Breast epithelium (tissue), 4 donors: ENCODE measurements at places on chromosomes 2 and 18.

DNA sequence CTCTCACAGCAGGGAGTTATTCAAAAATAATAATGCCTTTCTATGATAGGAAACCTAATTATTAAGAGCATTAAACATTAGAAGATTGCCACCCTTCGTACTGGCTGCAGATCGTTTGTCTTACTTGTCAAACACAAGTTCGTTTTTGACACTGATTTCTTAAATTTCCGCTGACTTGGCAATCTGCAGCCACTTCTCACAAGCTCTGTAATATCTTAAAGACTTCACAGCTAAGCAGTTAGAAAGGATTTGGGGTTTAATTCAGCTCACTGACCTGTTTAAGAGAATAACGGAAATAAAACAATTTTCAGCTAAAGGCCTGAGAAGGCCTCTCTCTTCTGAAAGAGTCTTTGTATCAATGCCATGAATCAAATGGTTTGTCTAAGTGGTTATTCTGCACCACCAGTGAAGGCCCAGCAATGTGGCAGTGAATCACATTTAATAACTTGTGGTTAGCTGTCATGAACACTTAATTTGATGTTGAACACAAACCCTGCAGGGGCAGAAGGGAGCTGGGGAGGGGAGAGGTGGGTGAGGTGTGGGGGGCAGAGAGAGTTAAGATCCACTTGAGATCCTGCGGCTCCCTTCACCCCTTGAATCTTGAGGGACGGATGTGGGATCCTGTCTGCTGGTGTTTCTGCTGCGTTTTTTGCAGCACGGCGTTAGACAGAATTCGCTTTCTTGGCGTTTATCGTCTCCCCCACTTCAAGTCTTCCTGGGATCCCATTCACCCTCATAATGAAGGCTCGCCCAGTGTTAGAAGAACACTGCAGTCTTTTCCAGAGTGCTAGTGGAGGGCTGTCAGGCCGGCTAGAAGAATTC, 145.4 kb upstream of the SATB2 start:
- no peaks in the 10 kb centered on the region for H3K4me1 ChIP-seq
- no peak overlapping the region for H3K4me3 ChIP-seq
- H3K27ac ChIP-seq, result no peak overlapping the region
- no peak for DNase-seq

GRCh38 chr2:64040161-64040560, 20.9 kb upstream of the VPS54 start:
- H3K4me3 ChIP-seq, result no peak overlapping the region
- H3K27me3 ChIP-seq, result no peaks in the 10 kb centered on the region
- no peak overlapping the region for H3K27ac ChIP-seq
- no peaks in the 10 kb centered on the region for H3K4me1 ChIP-seq

DNA sequence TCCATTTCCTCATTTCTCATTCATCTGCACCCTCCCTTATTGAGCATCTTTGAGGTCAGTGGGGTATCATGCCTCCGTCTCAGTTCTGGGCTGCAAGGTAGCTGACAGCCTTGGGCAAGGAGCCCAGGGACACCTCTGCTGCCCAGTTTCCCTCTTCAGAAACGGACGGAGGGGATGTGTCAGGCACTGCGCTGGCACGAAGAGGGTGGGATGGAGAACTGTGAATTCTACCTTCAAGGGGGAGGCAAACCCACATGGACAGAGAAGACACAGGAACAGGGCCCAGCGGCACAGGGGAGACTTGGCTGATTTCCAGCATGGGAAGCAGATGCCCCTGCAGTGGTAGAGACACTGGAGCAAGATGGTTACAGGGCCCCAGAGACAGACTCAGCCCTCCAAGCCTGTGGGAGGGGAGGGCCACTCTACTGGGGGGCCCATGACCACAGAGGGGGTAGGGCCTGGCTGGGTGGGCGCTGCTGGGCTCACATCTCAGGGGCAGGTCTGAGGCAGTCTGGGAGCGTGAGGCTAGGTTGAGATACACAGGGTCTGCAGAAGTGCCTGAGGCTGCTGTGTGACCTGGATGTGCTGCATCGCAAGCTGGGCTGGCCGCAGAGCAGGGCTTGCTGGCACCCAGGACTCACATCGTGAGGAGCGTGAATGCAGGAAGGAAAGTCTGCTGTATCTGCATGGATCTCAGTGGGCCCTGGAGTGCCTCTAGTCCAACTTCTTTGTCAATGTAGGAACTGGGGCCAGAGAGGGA, 92.3 kb downstream of the HS1BP3 start:
- H3K4me3 ChIP-seq, result no peak overlapping the region
- H3K36me3 ChIP-seq, result no peaks in the 10 kb centered on the region
- H3K4me1 ChIP-seq, result no peaks in the 10 kb centered on the region
- no peak overlapping the region for H3K27ac ChIP-seq
- no peak for DNase-seq

GRCh38 chr2:74290066-74290465, 53.1 kb downstream of the SLC4A5 start:
- H3K36me3 ChIP-seq, result no peaks in the 10 kb centered on the region
- DNase-seq, result no peak
- no peaks in the 10 kb centered on the region for H3K4me1 ChIP-seq
- no peak overlapping the region for H3K4me3 ChIP-seq
- no peaks in the 10 kb centered on the region for H3K27me3 ChIP-seq

GRCh38 chr2:175599966-175600831, 401.9 kb downstream of the LNPK start:
- peak overlapping the region; percentile 91 for H3K27ac ChIP-seq
- H3K4me1 ChIP-seq, result no peaks in the 10 kb centered on the region
- DNase-seq, result peak; percentile 78
- no peak overlapping the region for H3K4me3 ChIP-seq

- no peak overlapping the region for H3K4me3 ChIP-seq
- H3K4me1 ChIP-seq, result no peaks in the 10 kb centered on the region
- H3K27me3 ChIP-seq, result no peaks in the 10 kb centered on the region
- no peaks in the 10 kb centered on the region for H3K36me3 ChIP-seq
- DNase-seq, result no peak
These were observed 129.7 kb downstream of the PKP4 start for GRCh38 chr2:158586491-158586890.

GRCh38 chr2:62287899-62288880, 92.3 kb downstream of the B3GNT2 start:
- peaks cover 12% of the 10 kb centered on the region for H3K4me1 ChIP-seq
- no peak overlapping the region for H3K27ac ChIP-seq
- peak; percentile 32 for DNase-seq
- no peaks in the 10 kb centered on the region for H3K36me3 ChIP-seq
- no peaks in the 10 kb centered on the region for H3K27me3 ChIP-seq

- H3K4me1 ChIP-seq, result no peaks in the 10 kb centered on the region
- H3K4me3 ChIP-seq, result no peak overlapping the region
- no peak for DNase-seq
- H3K27ac ChIP-seq, result no peak overlapping the region
- no peaks in the 10 kb centered on the region for H3K27me3 ChIP-seq
These were observed 81.6 kb downstream of the PXDN start for GRCh38 chr2:1662606-1663180.

DNA sequence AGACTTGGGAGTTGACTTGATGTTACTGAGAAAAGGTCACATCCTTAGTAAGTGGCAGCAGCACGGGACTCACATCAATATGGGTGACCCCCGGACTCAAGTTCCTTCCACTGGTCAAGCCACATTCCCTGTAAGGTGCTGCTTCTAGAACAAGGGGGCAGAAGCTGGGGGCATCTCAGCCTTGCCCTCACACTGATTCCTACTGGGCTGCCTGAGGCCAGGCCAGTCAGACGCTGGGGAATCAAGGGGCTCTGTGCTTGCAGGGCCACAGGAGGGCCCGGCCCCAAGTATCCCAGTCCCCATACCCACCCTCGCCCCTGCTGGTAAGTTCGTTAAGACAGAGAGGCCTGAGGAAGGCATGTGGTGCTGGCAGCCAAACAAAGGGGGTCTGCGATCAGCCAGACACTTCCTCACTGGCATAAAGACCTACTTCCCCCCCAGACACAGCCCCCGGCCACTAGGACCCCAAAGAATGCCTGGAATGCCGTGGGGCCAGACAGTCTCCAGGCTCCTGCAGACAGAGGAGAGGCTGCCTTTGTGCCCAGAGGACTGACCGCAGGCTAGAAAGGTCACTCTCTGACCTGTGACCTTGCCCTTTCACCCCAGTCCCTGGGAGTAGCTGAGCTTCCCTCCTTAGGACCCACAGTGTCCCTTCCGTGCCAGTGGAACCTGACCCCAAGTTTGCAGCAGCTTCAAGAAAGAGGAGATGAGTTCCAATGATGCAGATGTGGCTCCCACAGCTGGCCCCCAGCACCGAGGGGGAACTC, 83.6 kb downstream of the HS1BP3 start:
- DNase-seq, result no peak
- peaks cover 5% of the 10 kb centered on the region for H3K4me1 ChIP-seq
- no peaks in the 10 kb centered on the region for H3K36me3 ChIP-seq
- H3K27me3 ChIP-seq, result no peaks in the 10 kb centered on the region
- H3K4me3 ChIP-seq, result no peak overlapping the region

- no peak for DNase-seq
- H3K27ac ChIP-seq, result no peak overlapping the region
- H3K36me3 ChIP-seq, result no peaks in the 10 kb centered on the region
- no peak overlapping the region for H3K4me3 ChIP-seq
- H3K4me1 ChIP-seq, result no peaks in the 10 kb centered on the region
These were observed 477.3 kb downstream of the LPIN1 start for GRCh38 chr2:12223732-12224131.

GRCh38 chr18:9244376-9244775, 90.2 kb upstream of the TWSG1 start:
- H3K4me1 ChIP-seq, result no peaks in the 10 kb centered on the region
- H3K27ac ChIP-seq, result no peak overlapping the region
- H3K4me3 ChIP-seq, result no peak overlapping the region
- DNase-seq, result no peak

- H3K4me3 ChIP-seq, result no peak overlapping the region
- H3K36me3 ChIP-seq, result no peaks in the 10 kb centered on the region
- no peak for DNase-seq
- H3K4me1 ChIP-seq, result no peaks in the 10 kb centered on the region
- H3K27ac ChIP-seq, result no peak overlapping the region
- no peaks in the 10 kb centered on the region for H3K27me3 ChIP-seq
These were observed 483.4 kb upstream of the KLHL29 start for GRCh38 chr2:22901471-22902179.

DNA sequence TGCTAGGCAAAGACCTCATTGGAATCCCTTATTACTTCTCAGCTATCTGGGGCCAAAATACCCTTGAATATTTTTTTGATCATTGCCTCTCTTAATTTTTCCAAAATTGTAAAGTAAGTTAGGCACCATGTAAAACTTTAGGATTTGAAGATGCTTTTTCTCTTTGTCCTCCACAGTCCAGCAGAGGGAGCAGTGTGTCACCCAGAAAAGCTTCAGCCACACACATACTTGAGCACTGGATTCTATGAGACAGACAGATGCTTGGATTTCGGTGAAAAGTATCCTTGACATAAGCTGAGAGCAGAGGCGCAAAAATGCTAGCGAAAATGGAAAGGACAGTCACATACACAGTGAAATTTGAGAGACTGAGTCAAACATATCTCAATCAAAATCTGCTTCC, 74.7 kb upstream of the KCNJ3 start:
- H3K27me3 ChIP-seq, result no peaks in the 10 kb centered on the region
- no peak for DNase-seq
- H3K36me3 ChIP-seq, result no peaks in the 10 kb centered on the region
- H3K4me1 ChIP-seq, result no peaks in the 10 kb centered on the region
- H3K4me3 ChIP-seq, result no peak overlapping the region
- no peak overlapping the region for H3K27ac ChIP-seq

DNA sequence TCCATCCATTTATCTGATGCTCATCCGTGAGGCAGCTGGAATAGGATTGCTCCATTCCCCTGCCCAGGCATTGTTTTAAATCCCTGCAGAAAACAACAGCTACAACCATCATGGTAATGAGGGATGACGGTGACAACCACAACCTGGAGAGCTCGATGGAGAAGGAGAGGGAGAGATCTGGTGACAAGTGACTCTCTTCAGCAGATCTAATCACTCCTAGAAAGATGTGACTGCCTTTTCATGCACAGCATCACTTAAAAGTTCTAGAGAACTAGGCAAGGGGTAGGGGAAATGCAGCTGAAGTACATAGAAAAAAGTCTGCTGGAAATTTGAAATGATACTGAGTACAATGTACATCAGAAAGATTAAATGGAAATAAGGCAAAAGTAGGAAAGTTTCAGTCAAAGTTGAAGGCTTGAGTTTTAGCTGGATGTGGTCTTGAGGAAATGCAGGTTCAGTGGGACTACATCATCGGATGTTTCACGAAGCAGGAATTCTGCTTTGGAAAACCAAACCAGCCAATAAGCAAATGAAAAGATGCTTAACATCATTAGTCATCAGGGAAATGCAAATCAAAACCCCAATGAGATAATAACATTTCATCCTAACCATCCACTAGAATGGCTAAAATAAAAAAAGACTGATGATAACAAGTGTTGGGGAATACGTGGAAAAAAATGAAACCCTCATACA, 6.8 kb upstream of the ARHGAP25 start:
- no peaks in the 10 kb centered on the region for H3K36me3 ChIP-seq
- H3K27ac ChIP-seq, result no peak overlapping the region
- DNase-seq, result no peak

DNA sequence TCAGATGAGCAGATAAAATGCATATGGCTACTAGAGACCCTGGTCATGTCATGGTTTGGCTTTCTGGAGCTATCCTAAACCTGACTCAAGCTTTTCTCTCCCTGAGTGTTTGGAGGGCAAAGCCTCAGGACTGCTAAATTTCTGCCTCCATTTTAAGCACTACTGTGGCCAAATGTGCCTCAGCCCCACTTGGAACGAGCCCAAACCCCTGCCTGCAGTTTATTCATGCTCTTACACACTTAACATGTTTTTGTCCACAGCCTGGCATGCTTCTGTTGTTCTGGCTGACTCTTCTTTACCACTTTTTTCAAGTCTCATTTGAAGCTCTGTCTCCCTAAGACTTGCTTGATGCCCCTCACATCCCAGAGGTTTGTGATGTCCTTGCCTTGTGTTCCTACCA, 24.7 kb downstream of the MGAT5 start:
- no peak overlapping the region for H3K4me3 ChIP-seq
- no peak overlapping the region for H3K27ac ChIP-seq
- no peaks in the 10 kb centered on the region for H3K4me1 ChIP-seq
- H3K27me3 ChIP-seq, result no peaks in the 10 kb centered on the region
- DNase-seq, result no peak
- no peaks in the 10 kb centered on the region for H3K36me3 ChIP-seq
